Upper lobe of left lung (tissue), 6 donors: ENCODE measurements at places on chromosomes 13 and 19.
A peak's percentile ranks its signal among the peaks of the same experiment; 100 is the strongest.

DNA sequence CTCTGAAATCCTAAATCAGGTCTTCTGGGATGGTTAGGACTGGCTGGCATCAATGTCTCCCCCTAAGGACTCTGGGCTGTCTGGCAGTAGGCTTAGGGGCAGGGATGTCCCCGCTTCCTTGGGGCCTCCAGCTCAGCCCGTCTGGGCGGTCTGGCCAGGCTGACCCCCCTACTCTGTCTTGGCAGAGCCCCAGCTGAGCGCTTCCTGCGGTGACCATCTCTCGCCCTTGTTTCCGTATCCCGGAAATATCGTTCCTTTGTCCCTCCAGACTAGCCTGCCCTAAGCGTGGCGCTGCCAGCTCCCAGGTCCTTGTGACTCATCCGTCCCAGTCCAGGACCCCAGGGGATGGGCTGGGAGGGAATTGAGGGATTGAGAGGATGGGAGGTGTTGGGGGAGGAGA lies 11.3 kb downstream of the GTPBP3 start:
- DNase-seq: no peak
- no peak overlapping the region for H3K27ac ChIP-seq
- H3K4me3 ChIP-seq: no peak overlapping the region
- peaks cover 35% of the 10 kb centered on the region for H3K4me1 ChIP-seq

DNA sequence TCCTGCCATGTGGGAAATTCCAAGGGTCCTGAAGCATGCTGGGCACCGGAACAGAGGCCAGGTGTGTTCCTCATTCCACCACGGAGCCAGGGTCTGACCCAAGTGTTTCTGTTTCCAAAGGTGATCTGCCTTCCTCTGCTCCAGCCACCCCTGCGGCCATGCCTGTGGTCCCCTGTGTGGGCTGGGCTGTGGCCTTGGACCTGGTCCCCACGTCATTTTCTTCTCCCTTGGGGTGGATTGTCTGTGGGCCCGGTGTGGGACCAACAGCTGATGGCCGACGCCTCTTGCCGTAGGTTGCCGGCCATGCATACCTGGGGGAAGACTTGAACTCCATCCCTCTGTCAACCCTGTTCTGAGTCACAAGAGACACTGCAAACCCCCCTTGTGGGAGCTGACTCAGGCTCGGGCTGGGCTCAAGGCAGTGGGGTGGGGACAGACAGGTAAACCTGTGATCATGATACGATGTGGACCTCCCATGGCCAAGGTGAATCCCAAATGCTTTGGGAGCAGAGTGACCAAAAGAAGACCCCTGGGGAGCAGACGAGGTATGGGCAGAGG lies 35.0 kb downstream of the ATP11A start:
- DNase-seq: no peak
- no peak overlapping the region for H3K4me3 ChIP-seq
- no peaks in the 10 kb centered on the region for H3K27me3 ChIP-seq
- H3K27ac ChIP-seq: peak overlapping the region; percentile 68
- H3K4me1 ChIP-seq: peaks cover 66% of the 10 kb centered on the region

DNA sequence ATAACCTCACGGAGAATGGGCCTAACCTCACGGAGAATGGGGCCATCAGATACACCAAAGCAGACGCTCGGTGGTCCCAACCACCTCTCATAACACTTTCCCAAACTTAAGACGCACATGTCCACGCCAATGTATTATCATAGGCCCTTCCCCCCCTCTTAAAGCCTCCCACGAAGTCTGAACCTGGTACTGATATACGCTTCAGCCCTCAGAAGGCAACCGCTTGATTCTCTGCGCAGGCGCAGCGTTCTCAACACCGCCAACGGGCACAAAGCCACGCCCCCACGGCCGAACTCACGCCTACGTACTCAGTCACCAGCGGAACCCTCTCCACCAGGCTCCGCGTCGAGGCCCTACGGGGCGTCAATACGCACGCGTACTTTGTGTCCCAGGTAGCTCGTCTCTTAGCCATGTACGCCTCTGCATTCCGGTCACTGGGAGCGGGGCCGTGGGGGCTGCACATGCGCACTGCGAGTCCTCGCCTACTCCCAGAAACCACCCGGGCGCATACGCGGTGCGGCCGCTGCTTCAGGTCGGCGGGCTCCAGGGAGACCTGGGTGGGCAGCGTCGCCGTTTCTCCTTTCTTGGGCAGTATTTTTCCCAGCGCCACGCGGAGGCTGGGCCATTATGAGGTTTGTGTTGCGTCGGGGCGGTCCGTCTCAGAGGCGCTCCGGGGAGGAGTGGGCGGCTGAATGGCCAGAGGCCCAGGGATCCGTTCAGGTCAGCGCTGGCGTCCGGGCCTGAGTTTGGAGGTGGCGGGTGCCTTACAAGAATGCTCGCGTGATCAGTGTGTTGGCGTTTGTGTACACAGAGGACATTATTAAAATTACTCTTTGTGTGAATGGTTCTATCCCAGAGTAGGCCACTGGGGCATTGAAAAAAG lies 25.3 kb downstream of the ZNF582 start:
- H3K27me3 ChIP-seq: no peaks in the 10 kb centered on the region
- peaks cover 3% of the 10 kb centered on the region for H3K36me3 ChIP-seq
- peaks cover 13% of the 10 kb centered on the region for H3K4me1 ChIP-seq
- peak overlapping the region; percentile 70 for H3K4me3 ChIP-seq

- H3K4me1 ChIP-seq: no peaks in the 10 kb centered on the region
- no peak overlapping the region for H3K4me3 ChIP-seq
- DNase-seq: no peak
These were observed 37.7 kb upstream of the TUBGCP3 start for GRCh38 chr13:112625698-112626097.

- H3K27ac ChIP-seq: no peak overlapping the region
- no peaks in the 10 kb centered on the region for H3K27me3 ChIP-seq
- no peaks in the 10 kb centered on the region for H3K4me1 ChIP-seq
- no peak for DNase-seq
- H3K4me3 ChIP-seq: no peak overlapping the region
These were observed 55.8 kb downstream of the C1QTNF9 start for GRCh38 chr13:24365191-24365590.

- peaks cover 8% of the 10 kb centered on the region for H3K36me3 ChIP-seq
- peak overlapping the region; percentile 97 for H3K4me3 ChIP-seq
- no peaks in the 10 kb centered on the region for H3K27me3 ChIP-seq
- H3K27ac ChIP-seq: peak overlapping the region; percentile 98
- DNase-seq: peak; percentile 32
These were observed 989 bp downstream of the ZNF766 start for GRCh38 chr19:52270266-52270885.

DNA sequence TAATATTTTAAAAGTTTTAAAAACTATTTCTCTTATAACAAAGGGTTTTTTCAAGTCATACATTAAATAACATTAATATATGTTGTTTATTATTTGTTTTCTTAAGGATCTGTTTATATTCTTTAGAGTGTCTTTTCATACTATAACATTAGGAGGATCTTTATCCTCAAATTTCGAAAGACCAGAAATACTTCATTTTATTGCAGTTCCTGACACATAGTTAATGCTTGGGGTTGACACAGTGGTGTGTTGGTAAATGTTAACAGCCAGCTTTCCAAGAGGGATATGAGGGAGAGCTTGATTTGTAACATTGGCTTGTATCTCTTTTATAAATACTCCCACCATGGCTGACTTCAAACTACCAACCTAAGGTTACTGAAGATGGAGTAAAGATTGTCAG lies 126.6 kb upstream of the KLF5 start:
- H3K27ac ChIP-seq: no peak overlapping the region
- no peak overlapping the region for H3K4me3 ChIP-seq
- H3K4me1 ChIP-seq: no peaks in the 10 kb centered on the region

DNA sequence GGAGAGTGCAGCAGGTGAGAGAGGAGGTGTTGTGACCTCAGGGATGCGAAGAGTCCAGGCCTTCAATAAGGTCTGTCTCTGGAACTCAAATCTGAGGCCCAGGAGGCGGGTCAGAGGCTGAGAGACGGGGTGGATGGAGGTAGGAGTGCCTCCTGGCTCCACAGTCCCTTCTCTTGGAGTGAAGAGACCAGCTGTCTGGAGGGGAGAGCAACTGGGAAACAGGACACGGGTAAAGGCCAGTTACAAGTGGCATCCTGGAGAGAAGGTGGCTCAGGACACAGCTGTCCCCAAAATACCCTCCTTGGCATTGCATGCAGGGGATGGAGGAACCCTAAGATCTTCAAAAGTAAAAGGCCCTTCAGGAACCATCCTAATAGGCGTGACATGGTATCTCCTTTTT lies 19.2 kb downstream of the PDE4A start:
- no peak overlapping the region for H3K4me3 ChIP-seq
- H3K27me3 ChIP-seq: no peaks in the 10 kb centered on the region
- no peaks in the 10 kb centered on the region for H3K4me1 ChIP-seq
- H3K27ac ChIP-seq: no peak overlapping the region
- H3K36me3 ChIP-seq: no peaks in the 10 kb centered on the region
- DNase-seq: no peak

DNA sequence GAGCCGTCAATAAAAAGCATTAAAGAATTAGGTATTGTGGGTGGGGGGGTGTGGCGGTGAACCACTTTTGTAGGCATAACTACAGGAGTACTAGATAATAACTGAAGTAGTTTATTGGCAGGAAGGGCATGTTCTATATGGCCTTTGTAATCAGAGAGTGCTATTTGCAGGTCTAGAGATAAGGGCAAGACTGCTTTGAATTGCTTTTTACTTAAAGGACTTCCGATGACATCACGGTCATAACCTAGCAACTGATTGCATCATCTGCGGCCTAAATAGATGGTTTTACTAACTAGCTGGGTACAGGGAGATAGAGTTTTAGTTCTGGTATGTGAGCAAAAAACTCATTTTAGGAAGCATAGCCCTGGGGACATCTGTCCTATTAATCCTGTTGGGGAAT lies 24.7 kb downstream of the METTL21C start:
- no peak overlapping the region for H3K27ac ChIP-seq
- no peaks in the 10 kb centered on the region for H3K27me3 ChIP-seq
- no peak overlapping the region for H3K4me3 ChIP-seq
- no peaks in the 10 kb centered on the region for H3K4me1 ChIP-seq
- peaks cover 65% of the 10 kb centered on the region for H3K36me3 ChIP-seq

DNA sequence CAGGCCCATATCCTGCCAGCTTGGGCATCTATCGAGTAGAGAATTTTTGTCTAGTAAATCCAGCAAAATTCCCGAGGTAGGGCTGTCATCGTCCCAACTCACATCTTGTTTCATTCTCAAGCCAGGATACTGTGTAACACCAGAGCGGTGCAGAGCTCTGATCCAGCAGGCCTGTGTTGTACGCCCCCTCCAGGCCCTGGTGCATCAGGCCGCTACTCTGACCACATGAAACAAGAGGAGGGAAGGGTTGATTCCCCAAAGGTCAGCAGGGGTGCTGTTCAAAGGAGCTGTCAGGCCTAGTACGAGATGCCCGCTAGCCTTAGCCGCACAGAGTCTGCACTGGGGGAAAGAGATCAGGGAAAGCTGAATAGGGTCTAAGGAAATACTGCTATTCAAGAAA lies 276.0 kb downstream of the SLC7A1 start:
- H3K4me1 ChIP-seq: no peaks in the 10 kb centered on the region
- H3K36me3 ChIP-seq: no peaks in the 10 kb centered on the region
- DNase-seq: no peak
- H3K27ac ChIP-seq: no peak overlapping the region
- no peaks in the 10 kb centered on the region for H3K27me3 ChIP-seq

GRCh38 chr13:41693434-41693833 lies 236.1 kb downstream of the RGCC start:
- H3K4me3 ChIP-seq: no peak overlapping the region
- H3K27me3 ChIP-seq: no peaks in the 10 kb centered on the region
- no peak for DNase-seq
- no peak overlapping the region for H3K27ac ChIP-seq

DNA sequence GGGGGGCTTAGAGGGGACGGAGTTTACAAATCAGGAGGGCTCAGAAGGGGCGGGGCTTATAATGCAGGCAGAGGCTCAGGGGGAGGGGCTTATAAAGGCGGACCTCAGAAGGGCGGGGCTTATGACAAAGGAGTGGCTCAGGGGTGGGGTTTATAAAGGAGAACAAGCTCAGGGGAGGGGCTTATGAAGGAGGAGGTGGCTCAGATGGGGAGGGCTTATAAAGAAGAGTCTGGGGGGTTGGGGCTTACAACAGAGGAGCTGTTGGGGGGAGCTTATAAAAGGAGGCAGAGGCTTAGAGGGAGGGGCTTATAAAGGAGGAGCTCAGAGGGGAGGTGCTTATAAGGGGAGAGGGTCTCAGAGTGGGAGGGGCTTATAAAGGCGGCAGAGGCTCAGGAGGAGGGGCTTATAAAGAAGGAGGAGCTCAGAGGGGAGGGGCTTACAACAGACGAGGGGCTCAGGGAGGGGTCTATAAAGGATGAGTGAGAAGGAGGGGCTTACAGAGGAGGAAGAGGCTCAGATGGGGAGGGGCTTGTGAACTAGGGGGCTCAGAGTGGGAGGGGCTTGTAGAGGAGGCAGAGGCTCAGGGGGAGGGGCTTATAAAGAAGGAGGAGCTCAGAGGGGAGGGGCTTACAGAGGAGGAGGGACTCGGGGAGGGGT lies 1.0 kb downstream of the SMIM24 start:
- H3K4me3 ChIP-seq: no peak overlapping the region
- no peaks in the 10 kb centered on the region for H3K36me3 ChIP-seq
- H3K4me1 ChIP-seq: no peaks in the 10 kb centered on the region
- peaks cover 13% of the 10 kb centered on the region for H3K27me3 ChIP-seq

GRCh38 chr13:82341116-82341515 lies 1541.2 kb downstream of the SLITRK1 start:
- no peaks in the 10 kb centered on the region for H3K36me3 ChIP-seq
- no peaks in the 10 kb centered on the region for H3K4me1 ChIP-seq
- H3K27ac ChIP-seq: no peak overlapping the region
- no peak overlapping the region for H3K4me3 ChIP-seq
- DNase-seq: no peak

DNA sequence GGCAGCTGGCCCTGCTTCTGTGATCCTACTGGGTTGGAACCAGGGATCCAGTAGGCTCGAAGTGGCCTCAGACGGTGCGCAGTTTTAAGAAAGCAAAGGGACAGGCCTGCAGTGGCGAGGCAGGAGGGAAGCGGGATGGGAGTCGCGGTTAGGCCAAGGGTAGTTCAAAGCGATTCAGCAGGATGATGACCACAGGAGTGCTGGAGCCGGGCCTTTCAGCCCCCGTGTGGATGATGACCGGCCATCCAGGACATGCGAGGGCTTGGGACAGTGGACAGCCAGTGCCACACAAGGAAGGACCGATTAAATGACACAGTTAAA lies 854 bp downstream of the RNASEH2B start:
- no peaks in the 10 kb centered on the region for H3K27me3 ChIP-seq
- H3K4me3 ChIP-seq: peak overlapping the region; percentile 82
- H3K36me3 ChIP-seq: no peaks in the 10 kb centered on the region
- H3K27ac ChIP-seq: peak overlapping the region; percentile 94

GRCh38 chr19:16112778-16113177 lies 1.1 kb downstream of the RAB8A start:
- H3K4me3 ChIP-seq: peak overlapping the region; percentile 68
- H3K36me3 ChIP-seq: peaks cover 5% of the 10 kb centered on the region
- no peak for DNase-seq
- peak overlapping the region; percentile 92 for H3K27ac ChIP-seq
- no peaks in the 10 kb centered on the region for H3K27me3 ChIP-seq
- H3K4me1 ChIP-seq: peaks cover 38% of the 10 kb centered on the region

DNA sequence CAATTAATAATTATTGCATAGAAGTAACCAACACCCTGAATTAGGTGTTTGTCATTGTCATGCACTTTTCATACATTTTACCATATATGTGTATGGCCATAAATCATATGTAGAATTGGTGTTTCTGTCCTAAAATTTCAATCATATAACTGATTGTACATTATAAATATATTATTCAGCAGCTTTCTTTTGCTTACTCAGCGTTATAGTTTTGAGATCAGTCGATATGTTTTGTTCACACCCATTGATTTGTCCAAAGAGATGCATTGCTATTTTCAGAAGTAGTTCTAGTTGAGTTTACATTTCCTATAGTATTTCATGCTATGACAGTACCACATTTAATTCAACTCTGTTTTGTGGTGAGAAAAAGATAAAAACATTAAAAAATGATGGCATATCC lies 50.5 kb upstream of the PARP4 start:
- no peak overlapping the region for H3K4me3 ChIP-seq
- no peaks in the 10 kb centered on the region for H3K4me1 ChIP-seq
- no peak for DNase-seq
- H3K27me3 ChIP-seq: no peaks in the 10 kb centered on the region
- H3K36me3 ChIP-seq: no peaks in the 10 kb centered on the region
